IMR-90 (cell line): ENCODE measurements at places on chromosomes 5 and 9.

- H3K4me1 ChIP-seq: peaks cover 7% of the 10 kb centered on the region
- H3K36me3 ChIP-seq: no peaks in the 10 kb centered on the region
- H3K27me3 ChIP-seq: no peaks in the 10 kb centered on the region
Measured at GRCh38 chr9:105254226-105254625, 9.8 kb downstream of the SLC44A1 start.

- no peak overlapping the region for H3K27ac ChIP-seq
- H3K36me3 ChIP-seq: no peaks in the 10 kb centered on the region
- no peak for DNase-seq
- no peak overlapping the region for H3K4me3 ChIP-seq
- H3K4me1 ChIP-seq: no peaks in the 10 kb centered on the region
Measured at GRCh38 chr9:73539881-73540390, 388.3 kb downstream of the ANXA1 start.

- H3K27me3 ChIP-seq: no peaks in the 10 kb centered on the region
- no peak overlapping the region for H3K4me3 ChIP-seq
- no peak for DNase-seq
- H3K36me3 ChIP-seq: peaks cover 2% of the 10 kb centered on the region; the same call in 1 of the 2 replicates
- H3K4me1 ChIP-seq: peaks cover 7% of the 10 kb centered on the region
Measured at GRCh38 chr9:123434619-123435240, 78.7 kb downstream of the CRB2 start.

DNA sequence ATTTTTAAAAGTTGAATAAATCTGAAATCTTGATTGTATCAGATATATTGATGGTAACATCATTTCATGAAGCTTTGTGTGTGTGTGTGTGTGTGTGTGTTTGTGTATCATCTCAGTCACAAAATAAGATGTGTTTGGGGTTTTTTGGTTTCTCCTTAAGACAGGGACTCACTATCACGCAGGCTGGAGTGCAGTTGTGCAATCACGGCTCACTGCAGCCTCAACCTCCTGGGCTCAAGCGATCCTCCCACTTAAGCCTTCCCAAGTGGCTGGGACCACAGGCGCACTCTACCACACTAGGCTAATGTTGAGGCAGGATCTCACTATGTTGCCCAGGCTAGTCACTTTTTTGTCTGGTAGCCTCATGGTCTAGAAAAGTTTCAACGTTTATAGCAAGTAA, 83.4 kb upstream of the DMRT1 start:
- H3K4me1 ChIP-seq: peaks cover 6% of the 10 kb centered on the region
- H3K36me3 ChIP-seq: no peaks in the 10 kb centered on the region
- H3K4me3 ChIP-seq: no peak overlapping the region
- no peaks in the 10 kb centered on the region for H3K27me3 ChIP-seq

DNA sequence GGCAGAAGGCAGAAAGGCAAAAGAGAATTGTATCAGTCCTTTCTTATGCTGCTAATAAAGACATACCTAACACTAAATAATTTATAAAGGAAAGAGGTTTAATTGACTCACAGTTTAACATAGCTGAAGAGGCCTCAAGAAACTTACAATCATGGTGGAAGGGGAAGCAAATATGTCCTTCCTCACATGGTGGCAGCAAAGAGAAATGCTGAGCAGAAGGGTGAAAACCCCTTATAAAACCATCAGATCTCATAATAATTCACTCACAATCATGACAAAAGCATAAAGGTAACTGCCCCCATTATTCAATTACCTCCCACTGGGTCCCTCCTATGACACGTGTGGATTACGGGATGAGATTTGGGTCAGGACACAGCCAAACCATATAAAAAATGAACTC, 312.5 kb upstream of the PTGER4 start:
- H3K27ac ChIP-seq: no peak overlapping the region
- DNase-seq: peak; percentile 13
- no peaks in the 10 kb centered on the region for H3K36me3 ChIP-seq
- no peaks in the 10 kb centered on the region for H3K4me1 ChIP-seq
- H3K4me3 ChIP-seq: no peak overlapping the region
- H3K27me3 ChIP-seq: no peaks in the 10 kb centered on the region

- DNase-seq: no peak
- no peaks in the 10 kb centered on the region for H3K4me1 ChIP-seq
- H3K4me3 ChIP-seq: no peak overlapping the region
- no peak overlapping the region for H3K27ac ChIP-seq
- no peaks in the 10 kb centered on the region for H3K36me3 ChIP-seq
Measured at GRCh38 chr5:170159947-170160346, 54.2 kb downstream of the FOXI1 start.

GRCh38 chr5:169183576-169183975, 117.4 kb downstream of the SLIT3 start:
- no peak for DNase-seq
- H3K36me3 ChIP-seq: no peaks in the 10 kb centered on the region
- H3K4me1 ChIP-seq: no peaks in the 10 kb centered on the region
- H3K27ac ChIP-seq: no peak overlapping the region
- no peaks in the 10 kb centered on the region for H3K27me3 ChIP-seq

- no peak overlapping the region for H3K4me3 ChIP-seq
- H3K27me3 ChIP-seq: no peaks in the 10 kb centered on the region
- no peak overlapping the region for H3K27ac ChIP-seq
Measured at GRCh38 chr9:88949425-88949824, 41.8 kb upstream of the S1PR3 start.

- no peak for DNase-seq
- H3K4me1 ChIP-seq: no peaks in the 10 kb centered on the region
Measured at GRCh38 chr5:152178350-152178699, 226.8 kb downstream of the NMUR2 start.

DNA sequence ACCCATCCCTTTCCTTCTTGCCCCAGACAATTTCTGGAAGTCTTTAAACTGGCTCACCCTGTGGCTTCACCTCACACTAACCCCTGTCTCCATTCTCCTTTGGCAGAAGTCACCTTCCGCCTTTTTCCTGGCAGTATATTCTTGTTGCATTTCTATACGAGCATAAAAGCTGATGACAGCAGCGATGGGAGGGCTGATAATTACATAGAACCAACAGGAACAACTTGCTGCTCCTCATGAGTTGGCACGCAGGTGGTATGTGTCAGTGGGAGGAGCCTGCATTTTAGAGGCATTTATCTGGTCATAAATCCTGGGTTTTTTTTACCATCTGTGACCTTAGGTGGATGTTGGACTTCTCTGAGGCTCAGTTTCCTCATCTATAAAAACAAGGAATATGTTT, 61.4 kb upstream of the CKMT2 start:
- H3K27me3 ChIP-seq: no peaks in the 10 kb centered on the region
- H3K36me3 ChIP-seq: peaks cover 3% of the 10 kb centered on the region; the same call in 1 of the 2 replicates
- DNase-seq: no peak
- H3K4me3 ChIP-seq: no peak overlapping the region
- H3K4me1 ChIP-seq: no peaks in the 10 kb centered on the region

- peak within 1 kb of the TSS; percentile 75 for H3K27ac ChIP-seq
- H3K27me3 ChIP-seq: no peaks in the 10 kb centered on the region
- H3K4me1 ChIP-seq: peaks cover 17% of the 10 kb centered on the region
- DNase-seq: peak; percentile 61
- H3K36me3 ChIP-seq: peaks cover 19% of the 10 kb centered on the region
- no peak within 1 kb of the TSS for H3K4me3 ChIP-seq
Measured at GRCh38 chr9:128920381-128921058, at the start of gene PHYHD1. TSS of gene PHYHD1 (plus strand) at chr9:128920982. CDS start at chr9:128922324, 1,342 bp downstream.

DNA sequence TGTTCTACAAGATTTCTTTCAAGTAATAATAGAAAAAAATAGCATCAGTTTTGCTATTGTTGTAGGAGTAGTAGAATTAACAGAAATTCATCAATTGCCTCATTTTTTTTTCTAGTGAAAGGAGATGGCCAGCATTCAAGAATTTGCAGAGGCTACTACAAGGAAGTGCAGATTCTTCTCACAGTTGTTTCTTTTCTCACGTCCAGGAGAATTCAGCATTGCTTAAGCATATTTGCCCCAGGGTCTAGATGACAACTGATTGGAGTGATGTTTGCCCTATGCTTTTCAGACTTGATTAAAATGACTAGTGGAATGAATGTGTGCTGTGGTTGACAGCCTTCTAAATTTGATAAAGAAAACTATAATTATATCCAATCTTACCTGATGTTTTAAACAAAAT, 46.6 kb upstream of the SLC12A2 start:
- no peaks in the 10 kb centered on the region; the same call in 1 of the 2 replicates for H3K4me1 ChIP-seq
- H3K4me3 ChIP-seq: no peak overlapping the region
- peak; percentile 11 for DNase-seq
- H3K27me3 ChIP-seq: no peaks in the 10 kb centered on the region
- H3K36me3 ChIP-seq: no peaks in the 10 kb centered on the region

- no peak for DNase-seq
- no peak overlapping the region for H3K27ac ChIP-seq
- no peaks in the 10 kb centered on the region; the same call in 1 of the 2 replicates for H3K27me3 ChIP-seq
- no peaks in the 10 kb centered on the region for H3K36me3 ChIP-seq
- H3K4me1 ChIP-seq: no peaks in the 10 kb centered on the region
Measured at GRCh38 chr5:102691434-102691833, 63.7 kb upstream of the PAM start.

- H3K27me3 ChIP-seq: no peaks in the 10 kb centered on the region
- peak overlapping the region; percentile 96 for H3K27ac ChIP-seq
- H3K36me3 ChIP-seq: peaks cover 74% of the 10 kb centered on the region
- H3K4me3 ChIP-seq: no peak overlapping the region
- DNase-seq: no peak
- peaks cover 47% of the 10 kb centered on the region for H3K4me1 ChIP-seq
Measured at GRCh38 chr9:127522727-127523126, 71.4 kb downstream of the LRSAM1 start.

- no peak for DNase-seq
- H3K4me3 ChIP-seq: peak within 1 kb of the TSS; percentile 30
- H3K4me1 ChIP-seq: no peaks in the 10 kb centered on the region
- H3K36me3 ChIP-seq: no peaks in the 10 kb centered on the region
- H3K27ac ChIP-seq: no peak within 1 kb of the TSS
- H3K27me3 ChIP-seq: peaks cover 42% of the 10 kb centered on the region
Measured at GRCh38 chr5:95284572-95285408, at the start of gene MCTP1. TSS of gene MCTP1 (minus strand) at chr5:95285094.

DNA sequence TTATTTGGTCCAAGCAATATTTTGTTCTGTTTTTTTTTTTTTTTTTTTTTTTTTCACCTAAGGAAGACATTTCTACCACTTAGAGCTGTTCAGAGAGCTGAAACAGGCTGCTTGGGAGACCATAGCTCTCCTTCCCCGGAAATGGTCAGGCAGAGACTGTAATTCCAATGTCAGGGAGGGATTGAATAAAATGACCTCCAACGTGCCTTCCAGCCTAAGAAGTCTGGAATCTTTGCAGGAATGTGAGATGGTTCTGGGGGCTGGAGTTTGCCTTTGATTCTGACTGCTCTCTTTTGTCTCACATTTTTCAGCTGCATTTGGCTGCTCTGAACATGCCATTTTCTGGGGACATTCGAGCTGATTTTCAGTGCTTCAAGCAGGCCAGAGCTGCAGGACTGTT, 38.3 kb upstream of the TGFBR1 start:
- peaks cover 48% of the 10 kb centered on the region; the same call in 1 of the 2 replicates for H3K36me3 ChIP-seq
- peak; percentile 18 for DNase-seq
- peaks cover 14% of the 10 kb centered on the region for H3K4me1 ChIP-seq

DNA sequence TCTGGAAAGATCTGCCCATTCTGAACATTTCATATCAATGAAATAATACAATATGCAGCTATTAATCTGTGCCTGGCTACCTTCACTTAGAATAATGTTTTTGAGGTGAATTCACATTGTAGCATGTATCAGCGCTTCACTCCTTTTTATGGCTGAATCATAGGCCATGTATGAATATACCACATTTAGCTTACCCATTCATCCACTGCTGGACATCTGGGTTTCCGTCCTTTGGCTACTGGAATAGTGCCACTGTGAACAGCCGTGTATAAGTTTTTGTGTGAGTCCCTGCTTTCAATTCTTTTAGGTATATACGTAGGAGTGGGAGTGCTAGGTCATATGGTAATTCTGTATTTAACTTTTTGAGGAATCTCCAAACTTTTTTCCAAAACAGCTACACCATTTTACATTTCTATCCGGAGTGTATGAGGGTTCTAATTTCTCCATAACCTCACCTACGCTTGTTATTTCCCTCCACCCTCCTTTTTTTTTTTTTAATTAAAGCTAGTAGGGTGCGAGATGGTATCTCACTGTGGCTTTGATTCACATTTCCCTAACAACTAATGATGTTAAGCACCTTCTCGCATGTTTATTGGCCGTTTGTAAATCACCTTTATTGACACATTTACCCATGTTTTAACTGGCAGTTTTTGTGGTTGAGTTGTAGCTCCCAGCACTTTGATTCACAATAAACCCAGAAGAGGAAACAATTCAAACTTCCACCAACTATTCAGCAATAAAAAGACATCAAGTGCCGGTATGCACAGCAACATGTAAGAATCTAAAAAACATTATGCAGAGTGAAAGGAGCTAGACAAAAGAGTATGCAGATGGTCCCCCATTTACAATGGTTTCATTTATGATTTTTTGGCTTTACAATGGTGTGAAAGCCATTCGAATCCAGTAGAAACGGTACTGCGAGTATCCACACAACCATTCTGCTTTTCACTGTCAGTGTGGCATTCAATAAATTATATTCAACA, 8.1 kb downstream of the SEMA4D start:
- no peaks in the 10 kb centered on the region for H3K36me3 ChIP-seq
- H3K4me1 ChIP-seq: no peaks in the 10 kb centered on the region
- no peak overlapping the region for H3K4me3 ChIP-seq
- DNase-seq: no peak
- H3K27ac ChIP-seq: no peak overlapping the region

DNA sequence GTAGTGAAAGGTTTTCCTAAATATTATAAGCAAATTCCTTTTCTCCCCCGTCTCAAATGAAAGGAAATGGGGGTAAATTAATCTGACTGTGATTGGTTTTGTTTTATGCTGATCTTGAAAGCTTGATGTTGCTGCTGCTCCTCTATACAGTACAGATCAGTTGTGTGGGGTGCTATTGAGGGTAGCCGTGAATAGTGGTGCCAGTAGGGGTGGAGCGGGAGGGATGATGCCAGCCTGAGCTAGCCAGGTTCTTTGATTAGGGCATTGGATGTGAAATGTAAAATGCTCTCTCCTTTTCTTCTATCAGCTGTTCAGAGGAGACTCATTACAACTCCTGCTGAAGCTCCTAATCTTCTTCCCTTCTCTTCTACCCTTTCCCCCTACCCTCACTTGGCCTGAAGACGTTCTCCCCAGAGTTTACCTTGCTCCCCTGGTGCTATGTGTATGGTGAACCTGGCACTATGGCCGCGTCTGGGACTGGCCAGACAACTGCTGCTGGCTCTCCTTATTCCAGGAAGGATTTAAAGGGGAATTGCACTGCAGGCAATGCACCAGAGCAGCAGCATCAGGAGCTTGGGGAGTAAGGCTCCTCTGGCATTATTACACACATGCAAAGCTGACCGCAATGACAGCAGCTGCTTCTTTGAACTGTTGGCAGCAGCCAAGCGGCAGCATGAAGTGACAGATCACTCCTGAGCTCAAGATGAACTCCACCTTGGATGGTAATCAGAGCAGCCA, 566 bp downstream of the GPR21 start:
- peak; percentile 12 for DNase-seq
- H3K27ac ChIP-seq: no peak overlapping the region
- no peaks in the 10 kb centered on the region for H3K27me3 ChIP-seq
- peaks cover 14% of the 10 kb centered on the region for H3K36me3 ChIP-seq
- H3K4me3 ChIP-seq: no peak overlapping the region

DNA sequence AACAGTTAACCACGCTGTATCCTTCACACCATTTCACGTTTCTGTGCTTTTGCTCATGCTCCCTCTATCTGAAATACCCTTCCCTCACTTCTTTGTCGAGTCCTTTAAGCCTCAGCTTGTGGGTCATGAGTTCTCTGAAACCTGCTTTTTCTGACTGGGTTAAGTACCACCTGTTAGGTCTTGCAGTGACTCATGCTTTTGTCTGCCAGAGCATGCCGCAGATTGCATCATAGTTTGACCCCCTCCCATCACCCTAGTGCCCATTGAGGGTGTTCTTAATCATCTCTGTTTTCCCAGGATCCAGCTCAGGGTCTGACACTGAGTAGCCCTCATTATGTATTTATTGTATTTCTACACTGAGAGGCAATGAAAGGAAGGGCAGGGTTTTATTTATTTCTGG, 190.2 kb downstream of the ASTN2 start:
- no peak for DNase-seq
- no peaks in the 10 kb centered on the region for H3K27me3 ChIP-seq
- no peak overlapping the region for H3K27ac ChIP-seq
